ENCODE measurements at places on chromosomes 7 and 10.

DNA sequence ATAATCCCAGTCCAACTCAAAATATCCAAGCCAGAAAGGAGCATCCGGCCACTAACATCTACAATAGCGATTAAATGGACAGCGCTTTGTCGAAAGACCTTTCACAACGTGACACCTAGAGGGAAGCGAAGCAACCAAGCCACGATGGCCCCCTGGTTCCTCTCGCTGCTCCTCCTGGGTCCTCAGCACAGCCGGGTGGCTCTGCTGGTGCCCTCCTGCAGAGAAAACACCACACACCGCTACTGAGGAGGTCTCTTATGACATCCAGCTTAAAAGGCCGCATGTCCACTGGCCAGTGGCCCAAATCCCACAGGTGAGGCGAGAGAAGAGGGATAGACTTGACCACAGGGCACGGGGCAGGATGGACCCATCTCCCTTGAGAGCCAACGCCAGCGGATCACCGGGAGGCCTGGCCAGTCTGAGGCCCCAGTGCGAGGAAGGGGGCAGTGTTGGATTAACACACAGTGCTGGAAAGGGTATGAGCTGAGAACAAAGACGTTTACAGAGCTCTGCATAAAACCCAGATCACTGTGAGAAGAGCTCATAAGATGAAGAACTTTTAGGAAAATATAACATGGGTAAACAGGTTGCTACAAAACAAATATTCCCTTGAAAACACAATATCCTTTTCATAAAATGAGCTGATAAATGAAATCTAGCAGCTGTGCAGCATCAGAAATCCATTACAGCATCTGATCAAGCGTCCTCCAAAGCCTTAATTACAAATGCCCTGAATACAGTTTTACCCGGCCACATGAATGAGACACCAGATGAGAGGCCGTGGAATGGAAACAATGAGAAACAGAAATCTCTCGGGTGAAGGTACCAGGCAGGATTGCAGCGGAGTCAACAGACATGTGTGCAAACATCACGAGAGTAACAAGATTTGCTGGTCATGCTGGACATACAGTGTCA lies 236.7 kb downstream of the DIP2C start:
- no peak for DNase-seq

- DNase-seq = no peak
Measured at GRCh38 chr10:48251525-48252353, 22.8 kb downstream of the FRMPD2 start.

- no peak for DNase-seq
Measured at GRCh38 chr7:65379318-65379717, 5.7 kb downstream of the ZNF92 start.

DNA sequence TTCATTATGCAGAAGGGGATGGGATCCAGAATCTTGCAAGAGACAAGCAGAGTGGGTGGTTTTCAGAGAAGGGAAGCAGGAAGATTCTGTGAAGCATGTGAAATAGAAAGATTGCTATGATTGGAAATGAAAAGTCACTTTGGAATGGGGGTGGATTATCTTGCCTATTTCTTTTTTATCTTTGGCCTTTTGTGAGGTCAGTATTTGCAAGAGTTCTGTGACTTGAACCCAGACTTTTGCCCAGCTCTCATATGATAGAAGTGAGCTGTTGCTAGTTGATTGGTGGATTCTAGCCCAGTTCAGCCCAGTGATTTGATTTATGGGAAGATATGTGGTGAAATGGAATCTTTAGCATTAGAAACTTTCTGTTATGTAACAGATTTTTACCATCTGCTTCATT lies 17.1 kb downstream of the ENTPD7 start:
- no peak for DNase-seq

DNA sequence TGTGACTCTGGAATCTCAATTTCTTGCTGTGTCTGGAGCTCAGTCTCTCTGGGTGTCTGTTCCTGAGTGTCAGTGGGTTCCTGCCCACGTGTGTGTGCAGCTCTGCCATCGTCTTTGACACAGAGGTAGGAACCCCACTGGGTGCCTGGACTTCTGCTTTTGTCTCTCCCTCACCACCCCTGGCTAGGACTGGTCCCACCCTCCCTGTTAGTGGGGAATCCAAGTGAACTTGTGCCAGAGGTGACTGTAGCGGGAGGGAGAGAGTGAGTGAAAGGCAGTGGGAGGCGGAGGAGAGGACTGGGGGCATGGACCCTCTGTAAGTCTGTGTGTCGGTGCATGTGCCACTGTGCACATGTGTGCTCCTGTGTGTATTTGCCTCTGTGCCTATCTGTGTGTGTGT lies 299.9 kb upstream of the ZMIZ1 start:
- no peak for DNase-seq

DNA sequence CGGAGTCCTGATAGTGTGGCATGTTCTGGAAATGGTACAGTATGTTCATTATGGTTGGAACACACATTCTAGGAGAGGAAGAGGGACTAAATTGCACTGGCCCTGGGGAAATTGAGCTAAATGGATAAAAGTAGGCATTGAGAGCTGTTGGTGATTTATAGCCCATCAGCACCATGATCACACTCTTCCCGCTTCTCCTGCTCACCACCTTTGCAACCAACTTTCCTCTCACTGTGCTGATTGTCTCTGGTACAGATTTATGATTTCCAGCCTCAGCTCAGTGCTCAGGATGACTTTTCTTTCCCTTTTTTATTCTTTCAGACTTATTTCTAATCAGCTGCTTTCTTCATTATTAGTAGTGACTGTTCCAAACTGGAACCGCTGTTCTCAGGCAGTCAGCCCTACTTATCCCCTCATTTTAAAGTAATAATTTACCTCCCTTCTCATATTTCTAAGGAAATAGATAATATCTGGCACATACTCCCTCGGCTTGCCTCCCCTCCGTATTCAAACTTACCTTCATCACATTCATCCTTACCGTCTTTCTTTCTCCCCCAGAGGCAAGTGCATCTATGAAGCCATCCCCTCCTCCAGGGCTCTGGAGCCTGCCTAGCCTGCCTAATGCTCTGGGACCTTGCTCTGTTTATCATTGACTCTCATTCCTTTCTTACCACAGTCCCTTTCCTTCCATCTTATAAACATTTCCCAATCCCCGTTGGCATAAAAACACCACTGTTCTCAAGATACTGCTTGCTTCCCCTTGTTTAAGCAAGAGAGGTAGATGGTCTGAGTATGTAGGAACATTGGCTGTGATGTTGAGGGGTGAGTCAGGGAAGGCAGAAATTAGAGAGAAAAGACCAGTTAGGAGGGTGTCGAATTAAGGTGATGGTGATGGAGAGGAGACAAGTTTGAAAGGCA lies 51.6 kb upstream of the RPA3 start:
- DNase-seq = no peak

DNA sequence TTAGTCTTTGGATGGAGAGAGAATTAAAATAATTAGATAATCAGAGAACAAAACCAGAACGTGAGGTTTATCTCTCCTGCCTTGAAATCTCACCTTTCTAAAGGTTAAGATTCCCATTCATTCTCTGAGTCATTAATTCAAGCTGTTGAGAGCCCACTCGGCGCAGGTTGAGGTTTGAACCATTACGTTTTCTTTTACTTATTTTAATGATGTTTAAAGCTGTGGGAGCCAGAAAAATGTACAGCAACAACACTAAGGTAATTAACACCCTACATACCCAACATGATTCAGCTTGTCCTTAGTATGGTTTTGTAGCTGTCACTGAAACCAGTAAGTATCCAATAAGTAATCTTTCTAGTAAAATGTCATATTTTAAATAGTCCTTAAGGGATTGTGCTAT lies 153.0 kb upstream of the ANK3 start:
- DNase-seq = no peak

Data from mesendoderm (in vitro differentiated cells).